Activated naive CD8-positive, alpha-beta T cell treated with anti-CD3 and anti-CD28 coated beads, Interleukin-2, amount 10 ng/mL, durations not matched to agents 7 days and 5 days (primary cell): ENCODE measurements at places on chromosomes 13 and 19. TPM values are rescaled to one million over a fixed set of nuclear protein-coding genes. Genes with fewer than 3 reads are reported as not detected.

The NKPD1 gene
- total RNA-seq = 0.31 TPM

The C3 gene
- total RNA-seq = 2.0 TPM

The DZIP1 gene
- total RNA-seq = 0.17 TPM

- DNase-seq = no peak
These were observed 1838.2 kb upstream of the PRR20A start for GRCh38 chr13:55302568-55302967.

GRCh38 chr13:30832845-30833332, 73.2 kb upstream of the MEDAG start:
- DNase-seq = peak; percentile 39

DNA sequence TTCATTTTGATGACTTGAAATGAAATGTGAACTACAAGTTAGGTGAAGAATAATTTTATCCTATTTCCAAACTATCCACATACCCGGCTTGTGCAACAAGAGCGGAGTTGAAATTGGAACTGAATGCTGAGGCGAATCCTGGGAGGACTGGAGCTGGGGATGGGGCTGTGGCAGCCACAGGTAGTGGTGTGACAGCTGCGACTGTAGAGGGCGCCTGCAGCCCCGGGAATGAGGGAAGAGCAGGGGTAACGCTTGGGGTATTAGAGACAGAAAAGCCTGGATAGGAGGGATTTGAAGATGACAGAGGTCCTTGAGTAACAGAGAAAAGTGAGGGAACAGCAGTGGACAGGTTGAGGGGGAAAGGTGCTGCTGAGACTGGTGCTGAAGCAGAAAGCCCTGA, 22.0 kb upstream of the STOML3 start:
- no peak for DNase-seq

- no peak for DNase-seq
These were observed 11.8 kb downstream of the NLRP11 start for GRCh38 chr19:55820037-55820436.
